Stimulated activated CD4-positive, alpha-beta T cell treated with anti-CD3 and anti-CD28 coated beads, TNF-alpha, amount 100 ng/mL, for 48 hours (primary cell): ENCODE measurements at places on chromosomes 7 and 10.

GRCh38 chr10:107984149-107984548 is 819.6 kb upstream of the SORCS1 start:
- no peak for DNase-seq

DNA sequence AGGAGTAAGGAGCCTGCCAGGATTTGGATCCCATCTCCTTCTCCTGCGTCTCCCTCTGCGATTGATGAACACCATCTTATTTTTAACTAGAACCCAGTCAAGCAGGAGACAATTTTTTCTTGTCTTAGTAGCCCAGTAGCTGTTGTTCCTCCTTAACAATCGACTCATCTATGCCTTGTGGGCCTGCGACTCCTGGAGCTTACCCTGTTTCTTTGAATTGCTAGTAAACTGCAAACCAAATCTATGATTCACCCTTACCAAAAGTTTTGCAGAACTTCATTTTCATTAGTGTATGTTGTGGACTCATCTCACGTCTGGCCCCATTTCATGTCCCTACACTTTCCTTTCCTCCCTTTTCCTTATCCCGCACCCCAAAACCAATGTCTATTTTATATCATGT is 37.7 kb downstream of the TRIL start:
- DNase-seq = no peak

DNA sequence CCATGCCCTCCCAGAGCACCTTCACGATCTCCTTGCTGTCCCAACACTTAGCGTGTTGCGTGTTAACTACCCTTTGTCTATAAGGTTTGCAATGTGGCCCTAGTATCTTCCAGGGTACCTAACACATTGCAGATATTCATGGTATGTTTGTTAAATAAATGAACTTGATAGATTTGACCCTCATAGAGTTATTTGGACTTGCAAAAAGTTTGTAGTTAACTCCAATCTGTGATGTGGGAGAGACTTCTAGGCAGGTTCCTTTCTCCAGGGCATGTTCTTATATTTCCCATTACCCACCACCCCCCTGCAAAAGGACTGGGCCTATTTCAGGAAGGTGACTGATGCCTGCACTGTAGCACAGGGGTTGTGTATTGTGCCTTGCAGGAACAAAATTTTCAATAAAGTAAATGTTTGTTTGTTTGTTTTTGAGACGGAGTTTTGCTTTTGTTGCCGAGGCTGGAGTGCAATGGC is 612 bp downstream of the HILPDA start:
- no peak for DNase-seq

GRCh38 chr7:135390829-135391228 is 119.1 kb downstream of the CNOT4 start:
- no peak for DNase-seq

GRCh38 chr10:96998329-96998888 is 166.3 kb downstream of the LCOR start:
- no peak for DNase-seq

- DNase-seq = no peak
These were observed 31.1 kb upstream of the ADD3 start for GRCh38 chr10:109976681-109977080.

GRCh38 chr7:25260862-25261494 is 32.7 kb upstream of the NPVF start:
- DNase-seq = no peak
